ENCODE measurements at places on chromosomes 5 and 9. TPM values are rescaled to one million over a fixed set of nuclear protein-coding genes. Genes with fewer than 3 reads are reported as not detected.

PCDHB8 gene
- not detected for total RNA-seq

ARHGEF39 gene
- total RNA-seq = 4.9 TPM

CCNB1 gene
- 5.2 TPM for total RNA-seq

FOXI1 gene
- total RNA-seq = not detected

DNA sequence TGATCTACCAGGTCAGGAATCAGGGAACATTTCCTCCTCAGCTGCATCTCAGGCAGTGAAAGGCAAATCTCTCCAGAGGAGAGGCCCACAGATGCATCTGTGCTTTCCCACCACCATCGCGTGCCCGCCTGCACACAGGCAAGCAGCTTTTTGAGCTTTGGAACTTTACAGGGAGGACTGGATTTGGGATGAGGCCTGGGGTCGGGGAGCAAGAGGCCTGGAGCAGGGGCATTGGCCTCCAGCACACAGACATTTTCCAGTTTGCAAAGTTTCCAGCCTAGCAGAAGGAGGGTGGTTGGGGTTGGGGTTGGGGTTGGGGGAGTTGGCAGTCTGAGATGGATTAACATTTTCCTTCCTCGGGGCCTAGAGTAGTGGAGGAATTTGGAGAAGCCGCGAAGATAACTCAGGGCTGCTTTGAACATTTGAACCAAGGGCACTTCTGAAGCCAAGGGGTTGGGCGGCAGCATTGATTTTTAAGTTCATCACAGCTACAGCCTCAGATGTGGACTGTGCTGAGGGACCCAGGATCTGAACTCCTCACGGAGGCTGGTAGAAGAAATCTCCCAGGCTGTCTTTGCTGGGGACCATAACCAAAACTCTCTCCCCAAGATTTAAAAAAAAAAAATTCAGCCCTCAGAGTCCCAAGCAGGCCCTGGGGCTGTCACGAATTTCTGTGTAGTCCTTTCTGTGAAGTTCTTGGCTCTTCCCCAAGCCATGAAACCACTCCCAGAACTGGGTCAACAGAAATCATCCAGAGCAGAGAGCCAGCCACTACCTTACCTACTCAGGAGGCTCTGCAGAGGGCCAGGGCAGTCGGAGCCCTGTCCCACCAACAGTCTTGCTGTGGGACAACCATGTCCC is 25.6 kb downstream of the C5orf15 start:
- H3K36me3 ChIP-seq = no peaks in the 10 kb centered on the region
- DNase-seq = no peak
- no peaks in the 10 kb centered on the region for H3K27me3 ChIP-seq

GRCh38 chr9:35854091-35854762 is 16.0 kb downstream of the OR13J1 start:
- H3K4me1 ChIP-seq = no peaks in the 10 kb centered on the region
- H3K4me3 ChIP-seq = no peak overlapping the region
- no peaks in the 10 kb centered on the region for H3K36me3 ChIP-seq
- no peak overlapping the region for H3K27ac ChIP-seq
- H3K27me3 ChIP-seq = no peaks in the 10 kb centered on the region

GRCh38 chr9:18708429-18708828 is 234.5 kb downstream of the ADAMTSL1 start:
- H3K27me3 ChIP-seq = no peaks in the 10 kb centered on the region
- no peak for DNase-seq
- H3K4me3 ChIP-seq = no peak overlapping the region
- H3K4me1 ChIP-seq = peaks cover 18% of the 10 kb centered on the region
- H3K36me3 ChIP-seq = no peaks in the 10 kb centered on the region

GRCh38 chr9:123828449-123828848 is 101.5 kb downstream of the DENND1A start:
- H3K27me3 ChIP-seq = no peaks in the 10 kb centered on the region
- no peaks in the 10 kb centered on the region for H3K4me1 ChIP-seq
- H3K4me3 ChIP-seq = no peak overlapping the region

- no peak overlapping the region for H3K27ac ChIP-seq
- H3K4me1 ChIP-seq = no peaks in the 10 kb centered on the region
- H3K4me3 ChIP-seq = no peak overlapping the region
- H3K27me3 ChIP-seq = no peaks in the 10 kb centered on the region
- H3K36me3 ChIP-seq = no peaks in the 10 kb centered on the region
Observed at GRCh38 chr9:14156046-14156445, 157.9 kb downstream of the NFIB start.

DNA sequence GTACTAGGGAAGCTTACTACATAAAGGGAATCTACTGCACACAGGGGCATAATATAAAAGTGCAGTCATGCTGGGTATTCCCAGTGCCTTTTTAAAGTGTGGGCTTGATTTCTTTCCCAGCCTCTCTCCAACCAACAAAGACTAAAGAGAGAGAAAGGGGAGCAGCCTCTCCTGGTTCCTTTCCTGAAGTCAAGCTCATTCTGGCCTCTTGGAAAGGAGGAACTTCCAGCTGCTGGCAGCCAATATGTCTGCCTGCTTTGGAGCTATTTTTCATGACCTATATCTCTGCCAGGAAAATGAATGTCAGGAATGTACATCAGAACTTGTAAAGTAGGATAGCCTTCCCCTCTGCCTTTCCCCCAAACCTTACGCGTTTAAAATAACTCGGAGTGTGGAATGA is 57.1 kb downstream of the RAB3C start:
- no peak overlapping the region for H3K27ac ChIP-seq
- H3K4me1 ChIP-seq = no peaks in the 10 kb centered on the region
- DNase-seq = no peak
- H3K36me3 ChIP-seq = no peaks in the 10 kb centered on the region
- H3K27me3 ChIP-seq = peaks cover 3% of the 10 kb centered on the region

GRCh38 chr5:8807636-8808035 is 738.2 kb downstream of the SEMA5A start:
- H3K27me3 ChIP-seq = no peaks in the 10 kb centered on the region
- H3K4me3 ChIP-seq = no peak overlapping the region
- DNase-seq = no peak
- no peaks in the 10 kb centered on the region for H3K4me1 ChIP-seq

DNA sequence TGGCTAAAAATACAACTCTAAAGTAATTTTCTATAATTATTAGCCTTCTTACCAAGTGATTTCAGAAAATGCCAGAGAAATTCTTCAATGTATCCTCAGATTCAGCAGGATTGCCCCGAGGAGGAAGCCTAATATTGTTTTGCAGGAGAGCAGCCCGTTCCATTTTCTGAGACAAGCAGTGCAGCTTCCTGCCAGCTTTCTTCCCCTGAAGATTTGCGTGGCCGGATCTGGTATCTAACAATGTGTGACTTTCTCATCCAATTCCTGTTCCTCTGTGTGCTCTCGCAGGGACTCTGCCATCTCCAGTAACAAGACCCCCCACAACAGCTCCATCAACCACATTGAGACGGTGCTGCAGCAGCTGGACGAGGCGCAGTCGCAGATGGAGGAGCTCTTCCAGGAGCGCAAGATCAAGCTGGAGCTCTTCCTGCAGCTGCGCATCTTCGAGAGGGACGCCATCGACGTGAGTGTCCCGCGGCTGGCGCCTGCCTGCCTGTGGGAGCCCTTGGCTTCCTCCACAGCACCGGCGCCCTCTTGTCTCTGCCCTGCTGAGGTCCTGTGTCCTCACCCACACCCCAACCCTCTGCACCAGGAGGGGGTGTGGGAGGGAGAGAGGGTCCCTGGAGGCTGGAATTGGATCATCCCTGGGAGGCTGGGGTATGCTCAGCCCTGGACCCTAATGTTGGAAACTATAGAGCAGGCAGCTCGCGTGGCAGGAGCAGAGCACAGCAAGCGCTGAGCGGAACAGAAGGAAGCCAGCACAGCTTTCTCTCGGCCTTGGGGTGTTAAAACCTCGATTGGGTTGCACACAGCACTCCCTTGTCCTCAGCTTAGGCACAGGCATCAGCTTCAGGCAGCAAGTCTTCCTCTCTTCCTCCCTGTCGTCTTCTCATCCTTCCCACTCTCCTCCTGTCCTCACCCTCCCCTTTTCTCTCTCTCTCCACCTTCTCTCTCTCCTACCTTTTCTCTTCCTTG is 216.2 kb downstream of the TRIO start:
- H3K4me3 ChIP-seq = no peak overlapping the region
- peaks cover 7% of the 10 kb centered on the region for H3K4me1 ChIP-seq
- no peaks in the 10 kb centered on the region for H3K27me3 ChIP-seq
- no peak overlapping the region for H3K27ac ChIP-seq
- DNase-seq = no peak

DNA sequence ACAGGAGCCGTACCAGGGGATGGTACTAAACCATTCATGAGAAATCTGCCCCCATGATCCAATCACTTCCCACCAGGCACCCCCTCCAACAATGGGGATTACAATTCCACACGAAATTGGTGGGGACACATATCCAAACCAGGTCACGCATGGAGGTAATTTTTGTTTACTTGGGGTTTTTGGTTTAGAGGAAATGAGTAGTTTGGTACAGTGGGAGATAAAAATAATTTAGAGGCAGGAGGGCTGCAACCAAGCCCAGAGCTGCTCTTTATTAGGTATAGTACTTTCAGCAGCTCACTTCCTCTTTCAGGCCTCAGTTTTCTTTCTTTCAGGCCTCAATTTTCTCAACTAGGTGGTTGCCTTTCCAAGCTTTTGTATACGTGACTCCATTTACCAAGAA is 23.2 kb downstream of the PRUNE2 start:
- no peak overlapping the region for H3K4me3 ChIP-seq
- no peak overlapping the region for H3K27ac ChIP-seq
- no peak for DNase-seq
- H3K4me1 ChIP-seq = peaks cover 25% of the 10 kb centered on the region
- no peaks in the 10 kb centered on the region for H3K27me3 ChIP-seq
- no peaks in the 10 kb centered on the region for H3K36me3 ChIP-seq

- no peaks in the 10 kb centered on the region for H3K36me3 ChIP-seq
- no peak for DNase-seq
- no peaks in the 10 kb centered on the region for H3K4me1 ChIP-seq
- H3K27me3 ChIP-seq = no peaks in the 10 kb centered on the region
- no peak overlapping the region for H3K4me3 ChIP-seq
Observed at GRCh38 chr5:7930011-7930410, 61.1 kb downstream of the MTRR start.

- H3K4me1 ChIP-seq = no peaks in the 10 kb centered on the region
- no peak for DNase-seq
Observed at GRCh38 chr9:115143689-115144088, 25.7 kb upstream of the TNC start.

GRCh38 chr5:36836831-36837230 is 39.7 kb upstream of the NIPBL start:
- H3K4me3 ChIP-seq = no peak overlapping the region
- H3K4me1 ChIP-seq = no peaks in the 10 kb centered on the region
- DNase-seq = no peak

- H3K4me3 ChIP-seq = no peak overlapping the region
- no peaks in the 10 kb centered on the region for H3K27me3 ChIP-seq
- no peak for DNase-seq
- H3K27ac ChIP-seq = peak overlapping the region; percentile 65
- peaks cover 4% of the 10 kb centered on the region for H3K4me1 ChIP-seq
Observed at GRCh38 chr5:96648023-96648422, 14.2 kb upstream of the CAST start.

GRCh38 chr9:107174441-107174840 is 108.6 kb upstream of the RAD23B start:
- no peaks in the 10 kb centered on the region for H3K36me3 ChIP-seq
- no peak for DNase-seq
- H3K4me1 ChIP-seq = peaks cover 18% of the 10 kb centered on the region
- H3K4me3 ChIP-seq = no peak overlapping the region
- H3K27me3 ChIP-seq = no peaks in the 10 kb centered on the region
